Left ventricle myocardium inferior (tissue), 1 donor: ENCODE measurements at places on chromosomes 7 and 10. TPM values are rescaled to one million over a fixed set of nuclear protein-coding genes. Genes with fewer than 3 reads are reported as not detected.

Gene DNAJC12
- 6.1 TPM for total RNA-seq

DNA sequence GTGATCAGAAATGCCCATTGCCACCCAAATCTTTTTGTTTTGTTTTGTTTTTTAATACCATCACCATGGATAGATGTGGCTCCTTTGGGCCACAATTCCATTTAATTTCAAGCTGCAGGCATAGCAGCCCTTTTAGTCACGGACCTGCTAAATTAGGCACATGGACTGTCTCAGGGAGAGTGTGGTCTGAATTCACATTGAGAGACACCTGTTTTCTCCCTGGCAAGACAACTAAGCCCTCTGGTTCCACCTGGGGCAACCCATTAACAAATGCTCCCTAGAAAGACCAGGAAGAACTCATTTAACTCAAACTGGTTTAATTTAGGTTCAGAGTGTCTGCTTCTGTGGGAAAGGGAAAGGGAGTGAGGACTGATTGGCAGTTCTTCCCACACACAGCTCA, 88.2 kb upstream of the ANKRD1 start:
- no peak for DNase-seq

GRCh38 chr7:119974972-119975371, 298.0 kb upstream of the KCND2 start:
- DNase-seq: no peak

Gene LAMB1
- total RNA-seq: 60.0 TPM

GRCh38 chr7:159144758-159145489, at the start of gene VIPR2:
VIPR2 (minus strand) TSS chr7:159144867; CDS start chr7:159144771, 96 bp downstream.
- peak; percentile 50 for DNase-seq

Gene CYP17A1
- not detected for total RNA-seq

DNA sequence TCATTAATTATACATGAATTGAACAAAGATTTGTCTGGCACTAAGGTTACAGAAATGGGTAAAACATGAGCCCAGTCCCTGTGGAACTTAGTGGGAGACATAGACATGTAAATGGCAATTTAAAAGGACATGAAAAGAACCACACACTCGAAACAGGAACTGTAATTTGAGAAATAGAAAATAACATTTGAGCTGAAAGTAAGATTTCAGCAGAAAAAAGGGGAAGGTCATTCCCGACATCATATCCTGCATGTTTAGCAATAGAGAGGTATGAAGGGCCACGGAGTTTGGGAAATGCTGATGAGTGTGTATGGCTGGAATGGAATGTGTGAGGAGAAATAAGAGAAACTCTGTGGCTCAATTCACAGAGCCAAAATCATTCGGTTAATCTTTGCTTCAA, 175.4 kb upstream of the AHR start:
- no peak for DNase-seq
